ENCODE measurements at places on chromosomes 4 and X. TPM values are rescaled to one million over a fixed set of nuclear protein-coding genes. Genes with fewer than 3 reads are reported as not detected.

The STK32B gene
- not detected for total RNA-seq

The NR0B1 gene
- not detected for total RNA-seq

The EDA2R gene
- total RNA-seq, result 9.3 TPM

The SCFD2 gene
- total RNA-seq, result 15.6 TPM

DNA sequence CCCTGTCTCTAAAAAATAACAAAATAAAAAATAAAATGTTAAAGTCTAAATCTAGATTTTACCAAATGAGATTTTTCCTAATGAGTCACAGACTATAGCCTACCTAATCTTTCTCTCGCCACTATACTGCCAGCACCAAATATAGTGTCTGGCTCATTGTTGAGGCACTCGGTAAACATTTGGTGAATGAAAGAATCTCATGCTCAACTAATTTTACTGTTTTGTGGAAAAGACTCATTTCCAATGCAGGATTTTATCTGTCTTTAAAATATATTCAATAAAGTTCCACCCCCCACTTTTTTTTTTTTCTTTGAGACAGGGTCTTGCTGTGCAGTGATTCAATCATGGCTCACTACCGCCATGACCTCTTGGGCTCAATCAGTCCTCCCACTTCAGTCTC, 71.5 kb downstream of the PLS3 start:
- DNase-seq, result no peak

DNA sequence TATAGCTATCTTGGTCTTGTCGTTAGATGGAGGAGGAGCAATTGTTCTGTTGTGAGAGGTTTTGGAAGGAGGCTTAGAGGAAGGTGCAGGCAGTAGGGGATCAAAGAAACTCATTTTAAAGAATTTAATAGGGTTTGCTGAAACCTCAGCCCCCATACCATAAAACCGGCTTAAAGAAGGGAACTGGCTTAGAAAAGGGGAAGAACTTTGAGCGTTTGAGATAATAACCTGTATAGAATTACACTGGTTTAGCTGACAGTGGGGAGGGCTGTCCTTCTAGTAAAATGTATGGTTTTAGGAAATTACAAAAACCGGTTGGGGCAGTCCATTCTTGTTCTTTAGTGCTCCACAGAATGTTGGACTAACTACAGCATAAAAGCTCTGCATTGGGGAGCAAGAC, 128.1 kb downstream of the KDM6A start:
- no peak for DNase-seq

DNA sequence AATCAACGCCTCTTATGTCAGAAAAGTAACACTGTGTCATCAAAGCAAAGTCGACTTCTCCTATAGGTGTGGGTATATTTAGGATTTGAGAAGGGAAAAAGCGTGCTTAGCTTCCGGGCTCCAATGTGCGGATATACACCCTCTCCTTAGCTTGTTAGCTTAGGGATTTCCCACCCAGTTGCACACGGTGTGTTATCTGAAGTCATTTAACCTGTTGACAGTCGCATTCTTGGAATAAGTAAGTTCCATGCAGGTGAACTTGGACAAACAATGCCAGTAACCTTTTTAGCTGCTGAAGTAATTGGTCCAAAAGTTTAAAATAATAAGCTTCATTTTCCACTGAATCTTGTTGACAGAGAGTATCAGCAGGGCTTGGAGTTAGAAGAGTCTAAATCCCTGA, 113.7 kb downstream of the SHROOM3 start:
- no peak for DNase-seq

GRCh38 chrX:115226929-115227328, 7.0 kb downstream of the LRCH2 start:
- DNase-seq, result peak; percentile 33

- DNase-seq, result no peak
Observed at GRCh38 chrX:150052226-150052625, 113.9 kb upstream of the EOLA2 start.

DNA sequence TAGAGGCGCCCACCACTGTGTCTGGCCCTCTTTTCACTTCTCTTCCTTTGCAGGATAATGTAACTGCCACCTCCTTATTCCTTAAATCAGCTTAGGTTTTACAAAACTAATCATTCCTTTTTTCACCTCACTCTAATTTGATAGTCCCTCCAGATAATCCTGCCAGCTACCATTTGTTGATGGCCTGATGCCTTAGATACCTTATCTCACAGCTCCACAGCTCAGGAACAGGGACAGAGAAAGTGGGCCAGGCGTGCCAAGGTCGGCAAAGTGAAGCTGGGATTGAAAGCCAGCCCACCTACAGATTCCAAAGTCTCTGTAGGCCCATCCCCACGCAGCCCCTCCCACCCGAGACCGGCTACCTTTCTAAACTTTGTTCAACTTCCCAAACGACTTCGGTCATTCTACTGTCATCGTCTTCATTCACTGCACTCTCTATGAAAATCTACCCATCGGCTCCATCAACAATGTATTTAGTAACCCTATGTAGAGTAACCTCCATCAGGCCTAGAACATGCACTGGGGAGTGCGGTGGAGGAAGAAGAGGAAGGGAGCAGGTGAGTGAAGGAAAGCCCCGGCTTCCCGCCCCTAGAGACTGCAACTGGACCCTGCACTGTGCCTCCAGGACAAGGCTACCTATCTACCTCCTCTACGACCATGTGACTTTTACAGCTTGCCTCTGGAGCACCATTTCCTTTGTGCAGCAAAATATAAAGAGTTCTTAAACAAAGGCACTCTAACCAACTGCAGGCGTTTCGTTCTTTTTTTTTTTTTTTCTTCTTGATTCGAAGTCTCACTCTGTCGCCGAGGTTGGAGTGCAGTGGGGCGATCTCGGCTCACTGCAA, 1.5 kb downstream of the CASP6 start:
- DNase-seq, result peak; percentile 25

- peak; percentile 61 for DNase-seq
Observed at GRCh38 chrX:19893727-19894126, 6.3 kb upstream of the SH3KBP1 start.

- no peak for DNase-seq
Observed at GRCh38 chr4:185110375-185110823, 32.7 kb upstream of the SLC25A4 start.

DNA sequence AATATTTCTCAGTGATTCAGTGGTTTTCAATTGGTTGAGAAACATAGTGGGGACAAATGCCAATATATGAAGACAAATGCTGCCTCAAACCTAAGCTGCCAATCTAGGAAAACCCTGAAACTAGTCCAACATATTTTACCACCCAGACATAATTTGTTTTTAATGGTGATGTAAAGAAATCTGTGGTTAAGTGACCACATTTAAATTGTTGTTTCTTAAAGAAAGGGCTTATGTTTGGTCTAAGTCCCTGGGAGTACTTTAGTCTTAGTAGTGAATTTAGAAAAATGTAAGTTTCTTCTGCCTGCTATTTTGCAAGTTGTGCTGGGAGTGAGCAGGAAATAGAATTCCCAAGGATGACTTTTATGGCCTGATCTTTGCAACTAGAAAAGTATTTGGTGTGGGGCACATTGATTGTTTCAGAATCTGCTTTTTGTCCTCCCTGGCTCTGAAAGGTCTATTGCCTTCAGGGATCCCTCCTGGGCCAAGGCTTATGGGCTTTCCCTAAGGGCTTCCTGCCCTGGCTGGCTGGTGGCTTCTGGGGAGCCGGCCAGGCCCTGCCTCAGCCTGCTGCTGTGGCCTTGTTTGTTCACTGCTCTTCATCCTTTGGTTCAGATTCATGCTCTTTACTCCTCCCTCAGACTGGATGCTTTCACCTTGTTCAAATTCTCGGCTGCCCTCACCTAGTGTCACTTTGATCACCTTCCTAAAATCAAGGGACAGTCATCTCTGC, 169.8 kb upstream of the JADE1 start:
- DNase-seq, result no peak
